ENCODE measurements at places on chromosomes 7 and 10.

GRCh38 chr7:106568680-106569499, 92.1 kb downstream of the CCDC71L start:
- peak; percentile 4 for DNase-seq

- no peak for DNase-seq
Observed at GRCh38 chr7:46909601-46910051, 672.3 kb downstream of the TNS3 start.

DNA sequence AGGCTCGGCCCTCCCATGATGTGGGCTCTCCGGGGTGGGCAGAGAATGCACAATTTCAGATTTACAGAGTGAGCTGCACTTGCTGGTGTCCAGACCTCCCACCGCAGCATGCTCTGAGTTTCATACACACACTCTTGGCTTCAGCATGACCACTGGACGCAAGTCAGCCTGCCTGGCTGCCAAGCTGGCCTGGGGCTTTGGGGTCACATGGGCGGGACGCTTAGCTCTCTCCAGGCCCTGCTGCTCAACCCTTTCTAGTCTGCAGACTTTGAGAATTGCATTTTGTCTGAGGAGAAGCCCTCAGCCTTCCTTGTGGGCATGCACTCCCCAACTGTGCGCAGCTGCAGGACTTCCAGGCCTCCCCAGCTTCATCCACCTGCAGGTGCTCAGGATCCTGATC, 5.7 kb downstream of the CYP2E1 start:
- DNase-seq, result no peak

- no peak for DNase-seq
Observed at GRCh38 chr10:91589015-91589657, 43.7 kb downstream of the PPP1R3C start.

- DNase-seq, result no peak
Observed at GRCh38 chr7:133207687-133208086, 45.2 kb upstream of the EXOC4 start.

GRCh38 chr7:148060724-148061123, 529.8 kb upstream of the C7orf33 start:
- DNase-seq, result no peak

DNA sequence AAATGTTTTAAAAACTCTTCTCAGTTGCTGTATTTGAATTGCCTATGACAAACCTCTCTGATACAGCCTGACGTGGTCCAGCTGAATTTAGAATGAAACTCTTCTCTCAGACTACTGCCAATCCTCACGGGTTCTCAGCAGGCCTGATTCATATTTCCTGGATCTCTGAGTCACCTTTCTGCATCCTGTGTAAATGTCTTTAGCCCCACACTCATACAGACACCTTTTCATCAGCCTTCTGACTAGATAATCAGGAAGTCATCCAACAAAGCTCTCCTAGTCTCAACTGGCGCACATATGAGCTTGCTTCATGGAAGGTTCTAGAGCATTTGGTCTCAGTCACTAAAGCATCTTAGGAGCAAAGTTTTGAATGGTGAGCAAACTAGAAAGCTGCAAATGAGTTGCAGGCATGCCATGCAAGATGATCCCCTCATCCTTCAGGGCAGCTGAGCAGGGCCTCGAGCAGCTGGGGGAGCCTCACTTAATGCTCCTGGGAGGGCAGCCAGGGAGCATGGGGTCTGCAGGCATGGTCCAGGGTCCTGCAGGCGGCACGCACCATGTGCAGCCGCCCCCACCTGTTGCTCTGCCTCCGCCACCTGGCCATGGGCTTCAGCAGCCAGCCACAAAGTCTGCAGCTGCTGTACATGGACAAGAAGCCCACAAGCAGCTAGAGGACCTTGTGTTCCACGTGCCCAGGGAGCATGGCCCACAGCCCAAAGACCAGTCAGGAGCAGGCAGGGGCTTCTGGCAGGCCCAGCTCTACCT, 182.8 kb downstream of the ARHGAP12 start:
- DNase-seq, result no peak

DNA sequence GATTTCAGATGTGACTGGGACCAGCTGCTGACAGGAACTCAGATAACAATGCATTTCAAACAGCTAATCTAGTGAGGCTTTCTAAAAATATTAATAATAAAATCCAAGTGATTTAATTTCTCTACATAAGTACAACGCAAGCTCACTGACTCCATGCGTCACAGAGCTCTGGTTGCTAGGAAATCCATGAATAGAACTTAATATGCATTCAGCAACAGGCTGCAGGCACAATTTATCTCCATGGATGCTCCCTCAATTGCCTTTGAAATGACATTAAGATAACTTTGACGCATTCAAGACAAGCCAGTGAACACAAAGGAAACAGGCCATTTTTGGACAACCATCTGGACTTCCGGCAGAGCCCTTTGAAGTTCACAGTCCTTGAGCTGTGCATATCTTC, 118.7 kb upstream of the COL1A2 start:
- no peak for DNase-seq

DNA sequence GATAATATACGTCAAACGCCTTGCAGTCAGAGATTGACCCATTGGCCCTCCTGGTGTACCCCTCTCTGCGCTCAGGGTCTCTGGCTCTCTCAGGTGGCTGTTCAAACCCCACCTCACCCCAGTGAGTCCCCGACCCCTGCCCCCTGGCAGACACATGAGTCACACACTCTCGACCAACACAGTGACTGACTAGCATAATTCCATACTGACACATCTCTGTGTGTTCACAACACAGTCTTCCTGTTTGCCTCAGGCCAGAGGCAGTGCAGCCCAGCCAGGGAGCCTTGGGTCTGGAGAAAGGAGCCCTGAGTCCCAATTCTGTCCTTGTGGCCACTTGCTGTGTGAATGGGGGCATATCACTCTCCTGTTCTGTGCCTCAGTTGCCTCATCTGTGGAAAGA, 40.1 kb downstream of the PALD1 start:
- DNase-seq, result no peak

DNA sequence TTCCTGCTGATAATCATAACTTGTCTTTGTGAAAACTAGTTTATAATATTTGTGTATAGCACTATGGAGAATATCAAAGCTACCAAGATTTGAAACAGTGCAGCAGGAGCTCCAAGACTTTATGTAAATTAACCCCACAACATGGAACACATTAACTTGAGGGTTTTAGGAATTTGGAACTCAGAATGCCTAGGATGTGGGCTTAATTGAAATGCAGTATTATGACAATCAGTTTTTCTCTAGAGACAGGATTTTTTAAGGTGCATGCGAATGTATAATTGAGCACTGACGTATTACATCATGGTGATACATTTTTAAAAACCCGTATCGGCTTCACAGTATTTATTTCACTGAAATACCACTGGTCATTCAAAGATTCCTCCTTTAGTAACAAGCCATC, 313.1 kb upstream of the DGKB start:
- DNase-seq, result no peak

- DNase-seq, result no peak
Observed at GRCh38 chr10:49740346-49741107, 21.6 kb downstream of the OGDHL start.

GRCh38 chr10:62990126-62990525, 143.0 kb upstream of the NRBF2 start:
- no peak for DNase-seq

- no peak for DNase-seq
Observed at GRCh38 chr7:92731335-92732063, 104.9 kb downstream of the CDK6 start.

- DNase-seq, result no peak
Observed at GRCh38 chr7:125561006-125561405, 631.4 kb upstream of the POT1 start.

- no peak for DNase-seq
Observed at GRCh38 chr7:99098824-99099498, 44.9 kb downstream of the SMURF1 start.

DNA sequence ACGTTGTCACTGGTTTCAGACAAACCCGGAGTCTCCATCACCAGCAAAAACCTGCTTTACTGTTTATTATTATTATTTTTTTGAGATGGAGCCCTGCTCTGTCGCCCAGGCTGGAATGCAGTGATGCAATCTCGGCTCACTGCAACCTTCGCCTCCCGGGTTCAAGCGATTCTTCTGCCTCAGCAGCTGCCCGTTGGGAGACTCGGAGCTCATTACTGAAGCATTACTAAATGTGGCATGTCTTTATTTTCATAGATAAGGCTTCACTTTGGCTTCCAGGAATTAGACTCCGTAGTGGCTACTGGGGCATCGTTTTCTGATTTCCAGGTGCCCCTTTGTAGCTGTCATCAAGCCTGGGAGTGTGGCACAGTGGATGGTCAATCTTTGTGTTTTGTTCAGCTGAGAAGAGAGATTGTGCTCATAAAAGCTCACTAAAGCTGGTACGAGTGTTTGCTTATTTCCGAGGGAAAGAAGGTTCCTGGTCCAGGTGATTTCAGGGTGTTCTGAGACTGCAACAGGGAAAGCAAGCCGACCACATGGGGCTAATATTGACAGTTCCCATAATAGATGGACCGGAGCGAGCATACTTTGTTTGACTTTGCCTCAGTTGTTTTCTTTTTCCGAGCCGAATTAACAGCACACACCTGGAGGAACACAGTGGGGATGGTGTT, 163.1 kb downstream of the CAMK1D start:
- DNase-seq, result no peak

GRCh38 chr7:74173074-74173473, 1.1 kb upstream of the EIF4H start:
- DNase-seq, result no peak

DNA sequence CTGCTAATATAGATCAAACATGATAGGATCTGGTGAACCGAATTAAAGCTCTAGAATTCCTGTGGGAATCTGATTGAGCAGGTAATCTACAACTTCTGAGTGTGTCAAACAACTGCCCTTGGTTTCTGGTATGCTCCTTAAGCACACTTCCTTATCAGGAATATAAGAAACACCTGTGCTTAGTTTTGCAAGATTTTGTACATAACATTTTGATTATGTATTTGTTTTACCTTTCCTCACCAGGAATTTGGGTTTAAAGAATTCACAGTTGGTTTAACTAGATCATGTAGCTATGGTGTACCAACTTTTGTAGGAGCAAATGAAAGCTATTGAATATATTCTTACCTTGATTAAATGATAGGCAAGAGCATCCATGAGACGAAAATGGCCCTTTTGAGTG, 40.6 kb downstream of the MCU start:
- no peak for DNase-seq

GRCh38 chr7:36245684-36246299, 92.7 kb downstream of the EEPD1 start:
- DNase-seq, result no peak

GRCh38 chr10:43965033-43965917, 316.6 kb upstream of the ZNF32 start:
- DNase-seq, result no peak

DNA sequence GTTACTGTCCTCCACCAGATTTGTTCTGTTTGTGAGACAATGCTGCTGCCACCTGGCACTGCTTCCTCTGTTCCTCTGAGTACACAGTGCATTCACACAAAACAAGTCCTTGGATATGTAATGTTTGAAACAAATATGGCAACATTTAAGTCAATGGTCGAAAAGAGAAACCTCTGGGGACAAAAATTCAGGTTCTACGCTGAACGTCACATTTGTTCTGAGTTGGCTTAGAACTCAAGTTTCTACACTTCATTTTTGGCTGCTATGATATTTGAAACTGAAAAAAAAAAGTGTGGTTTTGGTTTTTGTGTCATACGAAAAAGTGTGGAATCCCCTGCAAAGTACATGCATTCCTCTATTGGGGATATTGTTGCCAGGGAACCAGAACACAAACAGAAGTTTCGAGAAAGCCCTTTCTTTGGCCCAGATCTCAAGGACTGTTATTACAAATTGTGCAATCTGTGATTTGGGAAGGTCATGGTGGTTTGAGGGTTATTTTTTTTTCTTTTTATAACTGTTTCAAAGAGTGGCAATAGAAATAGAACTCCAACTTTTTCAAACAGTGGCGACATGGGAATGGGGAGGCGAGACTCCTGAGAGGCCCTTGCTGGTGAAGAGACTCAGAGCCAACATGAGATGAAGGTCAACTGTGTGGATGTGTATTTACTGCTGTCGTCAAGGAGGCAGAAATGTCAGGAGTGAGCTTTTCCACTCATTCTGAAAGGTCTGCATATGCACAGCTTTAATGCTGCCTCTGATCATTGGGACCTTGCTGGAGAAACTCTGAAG, 127.5 kb downstream of the CUBN start:
- peak; percentile 40 for DNase-seq

- no peak for DNase-seq
Observed at GRCh38 chr10:114611617-114612016, 46.5 kb downstream of the ABLIM1 start.

- DNase-seq, result no peak
Observed at GRCh38 chr7:15560968-15561367, 847 bp downstream of the AGMO start.

GRCh38 chr7:70376561-70377031, 755.3 kb upstream of the GALNT17 start:
- DNase-seq, result no peak
